Activated naive CD4-positive, alpha-beta T cell treated with Interleukin-2 at 50 U/mL for 16 hours (primary cell): ENCODE measurements at places on chromosomes 2 and 18.

DNA sequence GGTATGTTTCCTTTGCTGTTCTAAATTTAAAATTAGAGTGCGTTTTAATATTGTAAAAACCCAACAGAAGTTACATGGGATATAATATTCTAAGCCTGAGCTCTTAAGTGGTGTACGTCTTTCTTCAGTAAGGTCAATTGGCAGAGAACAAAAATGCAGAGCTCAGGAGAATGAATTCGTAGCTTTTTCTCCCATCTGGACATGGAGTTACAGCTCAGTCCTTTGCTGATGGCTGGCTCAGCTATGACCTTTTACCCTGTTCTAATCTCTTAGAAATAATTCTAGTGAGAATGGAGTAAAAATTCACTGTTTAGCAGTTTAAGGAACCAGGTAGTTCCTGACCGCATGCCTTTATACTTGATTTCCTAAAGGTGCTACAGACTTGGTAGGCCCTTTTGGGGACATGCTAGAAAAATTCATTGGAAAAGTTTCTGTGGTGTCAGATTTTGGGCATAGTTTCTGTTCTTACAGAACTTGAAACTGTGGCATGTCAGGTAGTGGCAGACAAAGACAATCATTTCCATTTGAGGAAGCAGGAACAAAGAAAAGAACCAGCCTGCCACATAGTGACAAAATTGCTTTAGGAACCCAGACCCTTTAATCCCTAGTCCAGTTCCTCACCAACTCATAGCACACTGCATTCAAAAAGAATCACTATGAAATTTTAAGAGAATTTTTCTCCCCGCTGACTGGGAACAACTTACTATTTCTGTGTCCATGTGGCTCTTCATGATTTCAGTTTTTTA lies 566.8 kb upstream of the ZNF804A start:
- DNase-seq = no peak

- no peak for DNase-seq
Observed at GRCh38 chr2:112805542-112805941, 21.2 kb upstream of the IL1A start.

DNA sequence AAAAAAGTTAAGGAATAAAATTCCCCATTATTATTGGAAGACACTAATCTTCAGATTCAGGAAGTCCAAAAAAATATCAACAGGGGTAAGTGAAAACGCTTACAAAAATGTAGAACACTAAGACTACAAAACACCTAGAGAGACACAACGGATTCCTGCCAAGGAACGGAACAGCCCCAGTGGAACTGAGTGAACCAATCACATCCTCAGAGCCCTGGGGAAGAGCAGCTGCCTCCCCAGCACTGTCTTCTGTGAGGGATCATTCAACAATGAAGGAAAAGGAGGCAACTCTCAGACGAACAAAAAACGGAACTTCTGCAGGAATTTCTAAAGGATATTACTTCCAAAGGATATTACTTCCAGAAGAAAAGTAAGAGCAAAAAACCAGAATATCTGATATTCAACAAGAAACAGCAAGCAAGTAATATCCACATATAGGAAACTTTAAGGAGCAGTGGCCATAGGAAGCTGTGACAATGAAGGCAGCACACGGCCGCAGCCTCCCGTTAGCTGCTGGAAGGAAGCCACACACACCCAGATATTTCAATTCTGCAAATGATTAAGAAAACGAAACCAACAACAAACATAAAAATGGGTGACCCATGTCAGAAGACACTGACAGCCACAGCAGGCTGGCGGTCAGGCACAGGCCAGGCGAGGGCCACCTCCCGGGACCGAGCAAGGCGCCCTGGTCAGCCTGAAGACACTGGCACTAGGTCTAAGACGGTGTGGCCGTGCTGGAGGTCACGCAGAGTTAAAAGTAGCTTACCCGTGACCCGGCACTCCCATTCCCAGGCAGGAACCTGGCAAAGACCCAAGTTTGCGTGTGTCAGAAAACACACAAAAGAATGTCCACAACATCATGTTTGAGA lies 81.8 kb downstream of the HDAC4 start:
- DNase-seq = peak; percentile 12

DNA sequence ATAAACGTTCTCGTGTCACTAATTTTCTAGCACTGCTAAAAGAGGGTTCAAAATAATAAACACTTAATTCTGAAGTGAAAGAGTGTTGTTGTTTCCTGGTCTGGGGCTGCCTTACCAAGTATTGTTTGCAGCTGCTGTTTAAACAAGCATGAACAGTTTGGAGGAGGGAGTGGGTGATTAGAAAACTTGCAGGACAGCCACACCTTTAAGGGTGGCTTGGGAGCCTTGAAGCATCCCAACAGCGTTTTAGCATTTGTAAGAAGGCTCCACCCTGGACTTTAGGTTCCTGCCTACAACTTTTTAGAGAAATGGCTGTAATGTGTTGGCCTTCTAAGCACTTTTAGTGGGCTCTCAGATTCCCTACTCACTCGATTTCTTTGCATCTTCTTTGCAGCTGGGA lies 371.6 kb downstream of the TGIF1 start:
- no peak for DNase-seq

DNA sequence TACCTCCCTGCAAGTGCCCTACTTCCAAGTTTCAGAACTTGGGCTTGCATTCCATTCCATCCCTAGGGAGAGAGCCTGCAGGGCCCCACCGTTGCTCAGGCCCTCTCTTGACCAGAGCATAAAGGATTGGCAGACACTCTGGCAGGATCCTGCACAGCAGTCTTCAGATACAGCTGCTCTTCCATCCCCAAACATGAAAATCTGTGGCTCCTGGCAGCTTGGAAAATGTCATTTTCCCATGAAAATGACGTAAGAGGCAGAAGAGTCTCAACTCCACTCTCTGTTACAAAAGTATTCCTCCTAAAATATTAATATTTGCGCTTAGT lies 162.6 kb downstream of the GFPT1 start:
- DNase-seq = no peak

DNA sequence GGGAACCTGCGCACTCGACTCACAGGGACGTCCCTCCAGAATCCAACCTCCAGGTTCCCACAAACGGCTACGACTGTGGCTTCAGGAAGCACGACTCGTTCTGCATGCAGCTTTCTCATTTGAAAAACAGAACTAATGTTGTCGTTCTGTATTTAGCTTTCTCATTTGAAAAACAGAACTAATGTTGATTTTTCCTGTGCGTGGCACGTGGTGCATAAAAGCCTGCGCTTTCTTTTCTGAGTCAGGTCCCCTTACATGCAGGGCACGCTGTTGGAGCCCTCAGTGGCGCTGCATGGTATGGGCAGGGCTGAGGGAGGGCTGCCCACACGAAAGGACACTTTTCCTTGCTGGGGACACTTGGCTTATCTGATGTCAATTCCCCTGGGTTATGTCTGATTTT lies 124.3 kb downstream of the TMEM18 start:
- DNase-seq = no peak

DNA sequence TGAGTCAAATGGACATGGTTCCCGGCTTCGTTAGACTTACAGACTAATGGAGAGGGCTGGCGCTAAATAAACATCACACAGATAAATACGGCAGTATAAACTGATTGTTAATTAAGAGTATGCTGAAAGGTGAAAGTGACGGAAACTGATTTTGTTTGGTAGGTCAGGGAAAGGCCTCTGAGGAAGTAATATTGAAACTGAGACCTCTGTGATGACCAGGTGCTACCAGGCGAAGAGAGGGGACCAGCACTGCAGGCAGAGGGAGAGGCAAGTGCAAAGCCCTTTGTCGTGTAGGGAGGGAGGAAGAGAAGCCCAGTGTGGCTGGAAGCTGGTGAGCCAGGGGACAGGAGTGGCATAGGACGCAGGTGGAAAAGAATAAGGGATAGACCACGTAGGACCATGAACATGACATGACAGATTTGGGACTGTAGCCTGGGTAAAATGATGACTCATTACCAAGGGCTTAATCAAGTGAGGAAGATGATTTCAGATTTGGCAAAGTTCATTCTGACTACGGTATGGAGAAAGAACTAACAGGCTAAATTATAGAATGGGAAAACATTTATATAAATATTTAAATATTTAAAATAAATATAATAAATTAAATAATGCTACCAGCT lies 433.1 kb downstream of the NCKAP5 start:
- no peak for DNase-seq

DNA sequence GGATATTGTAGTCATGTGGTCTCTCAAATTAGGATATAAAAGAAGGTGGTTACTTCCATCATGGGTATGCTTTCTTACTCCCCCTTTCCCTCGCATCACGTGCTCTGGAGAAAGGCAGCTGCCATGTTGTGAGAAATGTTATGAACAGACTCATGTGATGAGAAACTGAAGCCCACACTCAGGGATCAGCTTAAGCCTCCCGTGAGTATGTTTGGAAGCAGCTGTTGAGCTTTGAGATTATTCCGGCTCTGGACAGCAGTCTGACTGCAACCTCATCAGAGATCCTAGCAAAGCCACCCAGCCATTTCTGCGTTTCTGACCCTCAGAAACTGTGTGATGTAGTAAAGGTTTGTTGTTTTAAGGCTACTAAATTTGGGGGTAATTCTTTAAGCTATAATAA lies 700.1 kb downstream of the ADCYAP1 start:
- DNase-seq = no peak

DNA sequence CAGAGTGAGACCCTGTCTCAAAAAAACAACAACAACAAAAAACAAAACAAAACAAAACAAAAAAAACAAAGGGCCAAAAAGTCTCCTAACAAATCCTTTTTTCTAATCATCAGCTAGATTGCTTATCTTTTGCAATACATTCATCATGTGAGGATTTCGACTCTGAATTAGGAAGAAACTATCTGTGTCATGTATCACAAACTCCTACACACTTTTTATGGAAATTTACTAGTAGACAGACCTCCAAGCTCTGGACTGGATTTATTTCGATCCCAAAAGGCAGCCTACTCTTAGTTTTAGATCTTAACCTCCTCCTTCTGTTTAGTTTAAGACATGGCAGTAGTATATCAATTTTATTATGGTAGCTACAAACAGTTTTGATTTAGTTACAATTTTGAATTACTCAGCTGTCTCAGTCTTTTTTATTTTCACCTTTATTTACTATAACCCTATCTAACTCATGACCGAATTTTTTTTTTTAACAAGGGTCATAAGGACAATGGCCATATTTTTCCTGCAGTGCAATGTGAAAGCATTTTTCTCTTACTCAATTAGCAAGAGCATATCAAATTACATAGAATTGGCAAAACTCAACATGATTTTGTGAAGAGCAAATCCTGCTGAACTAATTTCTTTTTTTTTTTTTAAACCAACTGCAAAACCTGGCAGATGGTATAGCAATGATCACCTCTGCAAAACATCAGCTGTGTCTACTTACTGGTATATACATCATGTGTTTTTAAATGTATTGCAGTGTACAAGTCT lies 10.7 kb upstream of the CCDC88A start:
- no peak for DNase-seq
